ENCODE measurements at places on chromosomes 5 and 9. TPM values are rescaled to one million over a fixed set of nuclear protein-coding genes. Genes with fewer than 3 reads are reported as not detected.

GRCh38 chr9:129486756-129487657 lies 133.9 kb downstream of the C9orf50 start:
- peaks cover 86% of the 10 kb centered on the region for H3K27me3 ChIP-seq
- H3K36me3 ChIP-seq = no peaks in the 10 kb centered on the region
- H3K4me1 ChIP-seq = peaks cover 51% of the 10 kb centered on the region
- no peak for DNase-seq
- H3K4me3 ChIP-seq = peak overlapping the region; percentile 32

- no peak overlapping the region for H3K27ac ChIP-seq
- no peak for DNase-seq
- H3K4me3 ChIP-seq = no peak overlapping the region
- peaks cover 5% of the 10 kb centered on the region for H3K4me1 ChIP-seq
These were observed 51.7 kb downstream of the RXRA start for GRCh38 chr9:134377976-134378375.

DNA sequence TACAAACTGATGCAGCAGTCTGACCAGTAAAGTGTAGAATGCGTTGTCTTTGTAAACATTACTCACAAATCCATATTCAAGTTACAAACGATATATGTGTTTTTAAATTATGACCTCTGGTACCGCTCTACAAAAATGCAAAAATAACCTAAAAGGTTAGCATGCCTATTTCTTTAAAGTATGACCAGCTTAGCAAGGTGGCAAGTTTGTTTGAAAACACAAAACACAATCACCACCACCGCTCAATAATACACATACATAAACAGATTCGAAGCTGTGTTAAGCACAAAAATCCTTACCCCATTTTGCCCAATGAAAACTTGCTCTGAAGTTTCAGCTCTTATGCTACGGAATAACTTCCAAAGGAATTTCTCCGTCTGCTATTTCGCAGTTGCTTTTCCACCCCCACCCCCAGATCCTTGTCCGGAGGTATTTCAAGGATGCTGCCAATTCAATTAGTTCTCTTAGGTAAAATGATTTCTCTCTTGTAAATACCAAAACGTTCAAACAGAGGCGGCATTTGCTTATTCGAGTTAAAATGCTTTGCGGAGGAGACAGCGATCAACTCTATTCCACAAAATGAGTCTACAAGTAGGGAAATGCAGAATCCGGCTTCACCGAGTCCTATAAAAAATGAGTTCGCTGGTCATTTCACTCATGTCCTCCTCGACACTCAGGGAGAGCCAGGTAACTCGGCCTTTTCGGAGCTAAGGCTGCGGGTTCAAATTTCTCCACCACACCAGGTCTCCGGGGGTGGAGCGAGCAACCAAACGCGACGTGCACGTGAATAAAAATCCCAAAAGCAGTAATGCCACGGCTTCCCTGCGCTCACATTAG lies 1.2 kb downstream of the HOMER1 start:
- peak overlapping the region; percentile 83 for H3K27ac ChIP-seq
- no peak for DNase-seq
- peaks cover 55% of the 10 kb centered on the region for H3K4me1 ChIP-seq
- H3K27me3 ChIP-seq = no peaks in the 10 kb centered on the region
- H3K36me3 ChIP-seq = no peaks in the 10 kb centered on the region
- H3K4me3 ChIP-seq = peak overlapping the region; percentile 94

- H3K27me3 ChIP-seq = no peaks in the 10 kb centered on the region
- H3K27ac ChIP-seq = no peak overlapping the region
- H3K36me3 ChIP-seq = no peaks in the 10 kb centered on the region
- H3K4me3 ChIP-seq = no peak overlapping the region
- peaks cover 36% of the 10 kb centered on the region for H3K4me1 ChIP-seq
These were observed 156.6 kb upstream of the PHYKPL start for GRCh38 chr5:178389026-178389729.

DNA sequence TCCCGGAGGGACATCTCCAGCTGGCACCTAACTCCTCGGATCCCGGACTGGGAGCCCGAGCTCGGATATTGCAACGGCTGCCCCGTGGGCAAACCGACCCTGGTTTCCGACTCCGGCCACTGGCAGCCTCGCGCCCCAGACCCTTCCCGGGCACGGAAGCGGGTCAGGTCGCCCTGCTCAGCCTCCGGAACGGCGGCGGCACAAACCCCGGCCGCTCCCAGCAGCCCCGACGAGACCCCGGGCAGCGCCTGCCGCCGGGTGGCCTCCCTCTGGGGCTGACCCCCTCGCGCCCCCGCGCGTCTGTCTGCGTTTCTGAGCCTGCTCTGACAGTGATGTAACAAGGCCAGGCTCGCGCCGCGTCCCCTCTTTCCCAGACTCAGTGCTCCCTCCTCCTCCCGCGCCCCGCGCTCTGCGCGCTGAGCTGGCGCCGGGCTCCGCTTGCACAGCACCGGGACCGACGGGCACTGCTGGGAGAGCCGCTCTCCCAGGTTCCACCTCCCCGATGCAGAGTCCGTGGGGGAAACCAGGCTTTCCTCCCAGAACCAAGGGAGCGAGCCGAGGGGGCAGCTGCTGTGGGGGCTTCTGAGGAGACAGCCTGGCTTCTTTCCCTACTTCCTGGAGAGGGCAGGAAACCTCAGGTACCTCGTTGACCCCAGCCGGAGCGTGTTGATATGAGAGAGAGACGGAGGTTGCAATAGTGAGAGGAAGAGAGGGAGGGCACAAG lies at the start of gene TMEM215:
Gene TMEM215, plus strand, starts transcription at position 373 of the 724 bp plus-strand sequence. CDS start 644 bp downstream, outside the sequence.
- no peaks in the 10 kb centered on the region for H3K36me3 ChIP-seq
- DNase-seq = peak; percentile 84
- H3K27me3 ChIP-seq = peaks cover 99% of the 10 kb centered on the region
- no peak within 1 kb of the TSS for H3K27ac ChIP-seq
- H3K4me1 ChIP-seq = peaks cover 6% of the 10 kb centered on the region

DNA sequence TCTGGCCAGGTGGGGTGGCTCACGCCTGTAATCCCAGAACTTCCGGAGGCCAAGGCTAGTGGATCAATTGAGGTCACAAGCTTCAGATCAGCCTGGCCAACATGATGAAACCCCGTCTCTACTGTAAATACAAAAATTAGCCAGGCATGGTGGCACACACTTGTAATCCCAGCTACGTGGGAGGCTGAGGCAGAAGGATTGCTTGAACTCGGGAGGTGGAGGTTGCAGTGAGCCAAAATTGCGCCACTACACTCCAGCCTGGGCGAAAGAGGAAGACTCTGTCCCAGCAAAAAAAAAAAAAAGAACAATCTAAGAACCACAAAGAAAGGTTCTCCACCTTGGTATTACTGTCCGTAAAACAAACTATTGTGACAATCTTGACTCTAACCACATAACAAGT lies 9.7 kb downstream of the MYO10 start:
- no peak overlapping the region for H3K4me3 ChIP-seq
- H3K27ac ChIP-seq = no peak overlapping the region
- H3K4me1 ChIP-seq = peaks cover 15% of the 10 kb centered on the region
- H3K27me3 ChIP-seq = peaks cover 14% of the 10 kb centered on the region
- no peaks in the 10 kb centered on the region for H3K36me3 ChIP-seq
- DNase-seq = no peak

GRCh38 chr5:151584057-151584937 lies 6.8 kb downstream of the FAT2 start:
- no peak overlapping the region for H3K27ac ChIP-seq
- no peaks in the 10 kb centered on the region for H3K27me3 ChIP-seq
- peaks cover 20% of the 10 kb centered on the region for H3K4me1 ChIP-seq
- H3K36me3 ChIP-seq = no peaks in the 10 kb centered on the region

- DNase-seq = no peak
- no peak overlapping the region for H3K27ac ChIP-seq
- H3K4me1 ChIP-seq = 0 out of 2 replicates have a peak, but pooled peaks cover 2% of the 10 kb centered on the region
- H3K36me3 ChIP-seq = no peaks in the 10 kb centered on the region
- no peak overlapping the region for H3K4me3 ChIP-seq
These were observed 14.4 kb downstream of the NACC2 start for GRCh38 chr9:136080716-136081112.

- no peaks in the 10 kb centered on the region for H3K4me1 ChIP-seq
- H3K27ac ChIP-seq = no peak overlapping the region
- no peak overlapping the region for H3K4me3 ChIP-seq
- H3K36me3 ChIP-seq = peaks cover 9% of the 10 kb centered on the region
- no peak for DNase-seq
These were observed 353.4 kb downstream of the TLE1 start for GRCh38 chr9:81335879-81336421.

DNA sequence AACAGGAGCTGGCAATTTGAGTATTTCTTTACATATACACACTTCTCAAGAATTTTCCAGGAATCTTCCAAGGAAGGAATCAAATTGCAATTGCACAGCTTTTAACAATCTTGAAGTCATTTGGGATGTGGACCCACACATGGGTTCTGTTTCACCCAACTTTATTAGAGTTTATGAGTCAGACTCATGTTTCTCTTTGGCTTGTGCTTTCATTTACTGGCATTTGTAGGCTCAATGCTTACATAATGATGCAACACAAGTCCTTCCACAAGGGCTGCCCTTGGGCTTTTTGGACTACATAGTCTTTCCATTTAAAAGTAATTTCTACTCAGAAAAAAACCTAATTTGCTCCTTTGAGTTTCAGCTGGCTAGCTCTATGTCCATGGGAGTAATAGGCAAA lies 4.6 kb upstream of the CDC37L1 start:
- no peaks in the 10 kb centered on the region for H3K27me3 ChIP-seq
- no peak for DNase-seq
- no peak overlapping the region for H3K4me3 ChIP-seq
- peaks cover 10% of the 10 kb centered on the region for H3K4me1 ChIP-seq
- H3K27ac ChIP-seq = no peak overlapping the region
- H3K36me3 ChIP-seq = no peaks in the 10 kb centered on the region

DNA sequence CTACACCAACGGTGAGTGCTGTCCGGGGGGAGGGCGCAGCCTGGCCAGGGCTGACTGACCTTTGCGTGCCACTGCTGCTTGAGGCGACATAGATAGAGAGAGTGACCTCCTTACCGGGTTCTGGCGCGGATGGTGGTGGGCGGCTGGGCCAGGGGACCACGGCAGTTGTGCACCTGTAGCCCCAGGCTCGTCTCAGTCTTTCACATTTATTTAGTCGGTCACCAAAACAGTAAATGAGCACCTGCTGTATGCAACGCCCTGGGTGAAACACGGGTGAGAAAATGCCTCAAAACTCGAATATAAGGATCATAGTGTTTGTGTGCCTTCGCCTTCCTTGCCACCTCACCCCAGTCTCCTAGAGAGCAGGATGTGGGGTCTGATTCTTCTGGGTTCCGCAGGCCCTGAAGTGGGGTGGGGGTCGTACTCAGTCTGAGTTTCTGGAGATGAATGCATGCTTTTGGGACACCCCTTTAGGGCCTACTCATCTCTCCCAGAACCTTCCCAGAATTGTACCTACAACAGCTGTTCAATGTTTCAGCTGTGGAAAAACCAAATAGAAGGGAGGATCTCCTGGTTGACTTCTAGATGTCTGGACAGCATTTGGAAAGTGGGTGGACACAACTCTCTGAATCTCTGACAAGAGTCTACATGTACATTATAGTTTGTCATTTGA lies 714 bp downstream of the SEC24A start:
- peak overlapping the region; percentile 93 for H3K27ac ChIP-seq
- peaks cover 2% of the 10 kb centered on the region for H3K36me3 ChIP-seq
- H3K4me1 ChIP-seq = peaks cover 14% of the 10 kb centered on the region

- H3K4me1 ChIP-seq = peaks cover 63% of the 10 kb centered on the region
- no peaks in the 10 kb centered on the region for H3K36me3 ChIP-seq
- no peak overlapping the region for H3K4me3 ChIP-seq
- no peak overlapping the region for H3K27ac ChIP-seq
- no peaks in the 10 kb centered on the region for H3K27me3 ChIP-seq
- no peak for DNase-seq
These were observed 3.2 kb upstream of the AKNA start for GRCh38 chr9:114390952-114391351.

DNA sequence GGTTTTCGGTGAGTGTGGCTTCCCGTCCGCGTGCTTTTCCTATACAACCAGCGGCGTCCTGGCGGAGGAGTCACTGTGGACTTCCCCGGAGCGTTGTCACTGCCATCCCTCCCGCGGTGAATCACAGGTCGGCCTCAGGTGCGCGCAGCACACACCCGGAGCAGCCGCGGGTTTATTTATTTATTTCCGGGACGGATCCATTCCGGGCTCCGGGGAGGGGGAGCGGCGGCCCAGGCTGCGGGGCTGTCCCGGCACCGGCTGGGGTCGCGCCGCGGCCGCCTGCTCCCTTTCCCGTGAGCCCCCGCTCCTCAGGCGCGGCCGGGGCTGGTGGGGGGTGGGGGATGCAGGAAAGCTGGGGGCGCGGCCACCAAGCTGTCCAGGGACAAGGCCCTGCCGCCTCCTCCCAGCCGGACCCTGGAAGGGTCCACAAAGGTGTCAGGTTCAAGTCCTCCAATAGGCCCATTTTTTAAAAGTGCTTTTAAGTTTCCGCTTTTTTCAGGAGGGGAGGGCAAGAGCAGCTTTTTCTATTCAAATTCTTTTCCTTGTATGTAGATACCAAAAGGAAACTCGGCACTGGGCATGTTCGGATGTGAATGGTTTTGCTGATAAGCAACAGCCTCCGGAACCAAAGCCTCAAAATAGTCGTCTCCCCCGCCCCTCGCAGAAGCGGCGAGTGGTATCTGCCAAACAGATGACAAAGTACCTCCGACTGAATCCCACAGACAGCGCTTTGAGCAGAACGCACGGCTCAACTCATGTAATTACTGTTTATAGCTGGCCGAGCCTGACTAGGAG lies 192.5 kb downstream of the CD180 start:
- peaks cover 27% of the 10 kb centered on the region for H3K4me1 ChIP-seq
- H3K27ac ChIP-seq = peak overlapping the region; percentile 95
- H3K36me3 ChIP-seq = no peaks in the 10 kb centered on the region

- no peak for DNase-seq
- H3K4me1 ChIP-seq = peaks cover 86% of the 10 kb centered on the region
- peaks cover 17% of the 10 kb centered on the region for H3K36me3 ChIP-seq
- H3K27ac ChIP-seq = peak overlapping the region; percentile 97
These were observed 54.3 kb downstream of the EHMT1 start for GRCh38 chr9:137672907-137673791.

GRCh38 chr9:77099388-77099787 lies 77.9 kb upstream of the VPS13A start:
- no peak overlapping the region for H3K27ac ChIP-seq
- H3K27me3 ChIP-seq = no peaks in the 10 kb centered on the region
- peaks cover 16% of the 10 kb centered on the region for H3K4me1 ChIP-seq
- peaks cover 2% of the 10 kb centered on the region for H3K36me3 ChIP-seq
- no peak for DNase-seq

DNA sequence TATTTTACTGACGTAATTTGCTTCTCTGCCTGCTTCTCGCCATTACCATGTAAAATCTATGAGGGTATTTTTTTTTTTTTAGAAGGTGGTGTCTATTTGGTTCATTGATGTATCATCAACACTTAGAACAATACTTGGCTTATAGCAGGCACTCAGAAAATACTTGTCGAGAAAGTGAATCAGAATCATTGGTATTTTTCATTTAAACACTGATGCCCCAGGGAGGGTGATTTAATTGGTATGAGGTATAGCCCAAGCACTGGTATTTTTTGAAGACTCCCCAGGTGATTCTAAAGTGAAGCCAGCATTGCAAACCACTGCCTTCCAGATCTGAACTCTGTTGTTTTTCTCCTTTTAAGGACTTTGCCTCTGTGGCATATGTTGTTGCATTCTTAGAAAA lies 16.6 kb downstream of the PDZD2 start:
- DNase-seq = no peak
- no peak overlapping the region for H3K27ac ChIP-seq
- no peaks in the 10 kb centered on the region for H3K36me3 ChIP-seq
- no peaks in the 10 kb centered on the region for H3K27me3 ChIP-seq
- peaks cover 30% of the 10 kb centered on the region for H3K4me1 ChIP-seq

ZMYND19 gene
- 61.9 TPM for total RNA-seq

ARL14EPL gene
- not detected for total RNA-seq

COL27A1 gene
- 36.9 TPM for total RNA-seq

TMEM141 gene
- 86.1 TPM for total RNA-seq

PCDHGB6 gene
- total RNA-seq = 6.1 TPM

SPOUT1 gene
- total RNA-seq = 77.5 TPM

TAF11L6 gene
- total RNA-seq = not detected

FBXL7 gene
- 14.4 TPM for total RNA-seq

PTGR1 gene
- 51.8 TPM for total RNA-seq
